ENCODE measurements at places on chromosomes 16 and 17.

DNA sequence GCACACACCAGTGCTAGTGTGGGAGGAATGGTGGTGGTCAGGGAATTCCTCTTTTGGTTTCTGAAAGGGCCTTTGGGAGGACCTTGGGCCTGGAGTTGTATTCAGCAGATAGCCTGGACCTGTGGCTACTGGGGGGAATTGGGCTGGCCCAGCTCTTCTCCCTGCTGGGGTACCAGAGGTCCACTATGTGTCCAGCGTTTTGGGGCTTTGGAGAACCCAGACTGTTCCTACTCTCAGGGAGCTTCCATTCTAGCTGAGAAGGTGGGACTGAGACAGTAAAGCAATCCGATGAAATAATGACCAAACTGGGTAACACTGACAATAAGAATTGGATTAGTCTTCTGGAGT is 2.4 kb downstream of the EPN3 start:
- no peak for DNase-seq

GRCh38 chr17:50361561-50362480 is 11.2 kb downstream of the MRPL27 start:
- DNase-seq: no peak

DNA sequence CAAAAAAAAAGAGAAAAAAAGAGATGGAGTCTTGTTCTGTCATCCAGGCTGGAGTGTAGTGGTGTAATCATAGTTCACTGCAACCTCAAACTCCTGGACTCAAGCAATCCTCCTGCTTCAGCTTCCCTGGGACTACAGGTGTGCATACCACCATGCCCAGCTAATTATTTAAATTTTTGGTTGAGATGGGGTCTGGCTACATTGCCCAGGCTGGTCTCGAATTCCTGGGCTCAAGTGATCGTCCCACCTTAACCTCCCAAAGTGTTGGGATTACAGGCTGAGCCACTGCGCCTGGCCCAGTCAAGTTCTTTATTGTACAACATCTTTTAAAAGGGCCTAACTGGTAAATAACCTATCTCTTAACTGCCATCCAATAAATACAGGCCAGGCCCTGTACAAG is 6.1 kb upstream of the RANGRF start:
- DNase-seq: no peak

GRCh38 chr17:38455288-38455915 is 27.1 kb downstream of the ARHGAP23 start:
- no peak for DNase-seq

All from left ventricle myocardium inferior (tissue), 1 donor.